ENCODE measurements at places on chromosomes 2 and 18.

DNA sequence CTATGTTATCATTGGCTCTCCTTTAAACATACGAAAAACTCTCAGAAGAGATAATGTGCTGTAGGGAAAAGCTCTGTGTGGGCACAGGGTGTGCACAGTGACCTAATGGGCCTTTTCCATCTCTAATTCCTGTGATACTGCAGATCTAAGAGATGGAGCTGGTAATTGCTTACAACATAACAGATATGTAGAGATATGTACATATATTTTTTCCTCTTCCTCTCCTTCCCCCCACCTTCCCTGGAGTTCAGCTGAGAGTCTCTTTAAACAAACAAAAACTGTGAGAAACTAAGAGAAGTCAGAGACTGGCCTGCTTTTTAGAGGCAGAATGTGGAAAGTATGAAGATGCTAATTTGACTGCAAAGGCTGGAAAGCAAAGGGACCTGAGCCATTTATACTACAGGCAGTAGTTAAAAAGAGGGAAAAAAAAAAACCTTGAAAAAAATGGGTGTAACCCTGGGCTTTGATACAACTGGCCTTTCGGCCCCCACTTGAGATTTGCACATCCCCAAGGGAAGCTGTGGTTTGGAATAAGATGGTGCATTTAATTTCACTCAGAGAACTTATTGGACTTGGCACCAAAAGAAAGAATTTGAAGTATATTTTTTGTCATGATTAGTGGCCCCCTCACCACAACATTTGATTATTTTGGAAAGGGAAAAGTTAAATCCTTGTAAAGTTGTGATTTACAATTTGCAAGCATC, 502.2 kb upstream of the ZEB2 start:
- no peak for DNase-seq

- DNase-seq, result no peak
Measured at GRCh38 chr2:173652311-173652710, 297.6 kb downstream of the CDCA7 start.

- DNase-seq, result no peak
Measured at GRCh38 chr2:46672752-46673151, 193.4 kb downstream of the TMEM247 start.

- DNase-seq, result no peak
Measured at GRCh38 chr2:236568068-236568921, 1.3 kb upstream of the ACKR3 start.

GRCh38 chr2:113858764-113859163, 31.1 kb upstream of the ACTR3 start:
- no peak for DNase-seq

DNA sequence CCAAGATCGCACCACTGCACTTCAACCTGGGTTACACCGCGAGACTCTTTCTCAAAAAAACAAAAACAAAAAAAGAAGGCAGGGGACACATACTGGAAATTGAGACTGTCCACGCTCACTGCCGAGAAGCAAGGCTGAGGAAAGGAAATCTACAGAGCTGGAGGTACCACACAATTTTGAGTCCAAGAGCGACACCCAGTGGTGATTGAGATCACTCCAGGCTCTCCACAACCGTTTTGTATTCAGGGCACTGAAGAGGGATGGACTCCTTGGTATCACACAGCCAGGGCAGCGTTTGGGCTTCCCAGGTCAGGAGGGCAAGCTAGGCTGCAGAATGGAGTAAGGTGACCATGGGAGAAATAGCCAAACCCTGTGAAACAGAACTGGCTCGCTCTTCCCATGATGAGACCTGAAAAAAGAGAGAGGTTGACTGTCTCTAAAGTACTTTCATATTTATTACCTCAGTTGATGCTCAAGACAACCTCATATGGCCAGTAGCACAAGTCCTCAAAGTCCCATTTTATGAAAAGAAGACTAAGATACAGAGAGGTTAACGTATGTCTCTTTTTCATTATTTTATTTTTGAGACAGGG, 74.5 kb upstream of the YPEL5 start:
- no peak for DNase-seq

- DNase-seq, result no peak
Measured at GRCh38 chr2:36667931-36668330, 28.6 kb upstream of the VIT start.

GRCh38 chr2:30512243-30512886, 65.3 kb downstream of the LCLAT1 start:
- DNase-seq, result no peak

DNA sequence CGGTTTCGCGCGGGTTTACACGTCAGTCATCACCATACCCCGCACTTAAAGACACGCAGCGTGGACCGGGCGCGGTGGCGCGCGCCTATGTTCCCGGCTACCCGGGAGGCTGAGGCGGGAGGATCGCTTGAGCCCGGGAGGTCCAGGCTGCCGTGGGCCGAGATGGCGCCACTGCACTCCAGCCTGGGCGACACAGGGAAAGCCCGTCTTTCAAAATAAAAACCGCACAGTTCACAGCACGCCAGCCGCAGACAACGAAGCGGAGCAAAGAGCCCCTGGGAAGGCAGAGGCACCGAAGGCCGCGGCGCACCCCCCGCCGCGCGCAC, 328 bp downstream of the DTYMK start:
- no peak for DNase-seq

DNA sequence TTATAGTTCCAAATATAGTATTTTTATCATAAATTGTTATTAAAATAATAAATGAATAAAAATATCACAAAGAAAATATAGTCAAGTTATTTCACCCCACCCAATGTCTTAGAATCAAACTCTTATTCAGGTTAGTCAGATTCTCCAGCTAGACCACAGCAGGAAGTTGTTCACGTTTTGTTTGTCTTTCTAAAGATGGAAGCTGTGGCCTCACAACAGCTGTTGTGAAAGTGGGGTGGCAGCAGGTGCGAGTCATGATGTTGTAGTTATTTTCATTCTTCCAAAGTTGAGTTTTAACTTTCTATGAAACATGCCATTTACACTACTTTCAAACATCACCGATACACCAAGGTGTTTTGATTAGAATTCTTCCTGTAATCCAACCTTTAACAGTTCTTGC, 272.9 kb downstream of the SLC8A1 start:
- no peak for DNase-seq

- DNase-seq, result no peak
Measured at GRCh38 chr2:230441227-230441897, 25.4 kb downstream of the SP100 start.

DNA sequence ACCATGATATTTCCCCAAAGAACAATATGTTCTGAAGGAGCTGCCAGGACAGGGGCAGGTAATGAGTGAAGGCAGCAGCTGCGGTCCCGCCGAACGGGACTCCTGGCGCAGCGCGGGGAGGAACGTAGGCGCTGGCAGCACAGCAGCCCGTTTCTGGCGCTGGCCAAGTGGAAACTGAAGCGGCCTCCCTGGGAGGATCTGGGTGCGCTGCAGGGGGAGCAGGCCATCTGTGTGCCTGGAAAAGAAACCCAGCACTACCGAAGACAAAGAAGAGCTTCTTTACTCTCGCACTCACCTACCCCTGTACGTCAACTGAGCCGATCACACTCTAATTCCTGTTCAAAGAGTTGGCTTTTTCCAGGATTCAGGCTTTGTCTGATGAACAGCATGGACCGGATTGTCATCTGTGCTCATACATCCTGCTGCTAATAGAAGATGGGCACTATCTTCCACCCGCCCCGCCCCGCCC, 11.8 kb downstream of the G6PC2 start:
- no peak for DNase-seq

DNA sequence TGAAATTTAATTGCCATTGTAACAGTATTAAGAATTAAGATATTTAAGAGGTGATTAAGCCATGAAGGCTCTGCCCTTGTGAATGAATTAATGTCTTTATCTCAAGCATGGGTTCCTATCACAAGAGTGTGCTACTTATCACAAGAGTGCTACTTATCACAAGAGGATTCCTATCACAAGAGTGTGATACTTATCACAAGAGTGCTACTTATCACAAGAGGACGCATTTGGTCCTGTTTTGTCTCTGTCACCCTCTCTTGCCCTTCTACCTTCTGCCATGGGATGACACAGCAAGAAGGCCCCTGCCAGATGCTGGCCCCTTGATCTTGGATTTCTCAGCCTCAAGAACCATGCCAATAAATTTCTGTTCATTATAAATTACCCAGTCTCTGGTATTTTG, 13.2 kb upstream of the COL5A2 start:
- DNase-seq, result no peak

DNA sequence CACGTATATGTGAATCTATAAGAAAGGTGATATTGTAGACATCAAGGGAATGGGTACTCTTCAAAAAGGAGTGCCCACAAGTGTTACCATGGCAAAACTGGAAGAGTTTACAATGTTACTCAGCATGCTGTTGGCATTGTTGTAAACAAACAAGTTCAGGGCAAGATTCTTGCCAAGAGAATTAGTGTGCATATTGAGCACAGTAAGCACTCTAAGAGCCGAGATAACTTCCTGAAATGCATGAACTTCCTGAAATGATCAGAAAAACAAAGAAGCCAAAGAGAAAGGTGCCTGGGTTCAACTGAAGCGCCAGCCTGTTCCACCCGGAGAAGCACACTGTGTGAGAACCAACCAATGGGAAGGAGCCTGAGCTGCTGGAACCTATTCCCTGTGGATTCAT, 101.0 kb downstream of the HS6ST1 start:
- DNase-seq, result no peak
